Stimulated activated CD8-positive, alpha-beta memory T cell treated with anti-CD3 and anti-CD28 coated beads, Interleukin-15, amount 100 ng/mL, for 24 hours (primary cell): ENCODE measurements at places on chromosomes 13 and 19.

GRCh38 chr19:40907968-40908735 lies 26.1 kb upstream of the CYP2A7 start:
- peak; percentile 35 for DNase-seq

- no peak for DNase-seq
Observed at GRCh38 chr13:83311886-83312577, 570.2 kb downstream of the SLITRK1 start.

GRCh38 chr13:60169239-60170031 lies 5.7 kb upstream of the DIAPH3 start:
- DNase-seq = no peak

- DNase-seq = no peak
Observed at GRCh38 chr13:76830805-76831204, 55.4 kb downstream of the KCTD12 start.

GRCh38 chr13:66895780-66896179 lies 334.4 kb downstream of the PCDH9 start:
- no peak for DNase-seq

DNA sequence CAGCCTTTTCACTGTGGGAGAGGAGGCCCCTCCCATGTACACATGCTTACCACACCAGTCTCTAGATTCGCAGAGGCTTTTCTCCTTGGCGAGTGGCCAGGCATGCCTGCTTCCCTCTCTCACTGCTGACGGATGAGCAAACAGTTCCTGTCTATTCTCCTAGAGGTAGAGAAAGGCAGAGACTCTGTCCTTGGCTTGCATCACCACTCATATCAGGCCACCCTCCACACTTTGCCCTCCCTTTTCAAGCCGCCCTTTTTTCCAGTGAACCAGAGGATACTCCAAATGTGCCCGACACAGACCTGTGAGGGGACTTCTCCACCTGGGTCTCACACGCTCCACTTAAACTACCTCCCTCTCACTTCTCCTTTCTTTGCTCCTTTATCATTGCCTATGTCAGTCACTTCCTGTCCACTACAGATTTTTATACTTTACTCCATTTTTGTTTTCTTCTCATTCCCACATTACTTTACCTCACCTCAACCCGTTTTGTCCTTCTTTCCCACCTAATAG lies 284.6 kb downstream of the DNAJC15 start:
- no peak for DNase-seq

DNA sequence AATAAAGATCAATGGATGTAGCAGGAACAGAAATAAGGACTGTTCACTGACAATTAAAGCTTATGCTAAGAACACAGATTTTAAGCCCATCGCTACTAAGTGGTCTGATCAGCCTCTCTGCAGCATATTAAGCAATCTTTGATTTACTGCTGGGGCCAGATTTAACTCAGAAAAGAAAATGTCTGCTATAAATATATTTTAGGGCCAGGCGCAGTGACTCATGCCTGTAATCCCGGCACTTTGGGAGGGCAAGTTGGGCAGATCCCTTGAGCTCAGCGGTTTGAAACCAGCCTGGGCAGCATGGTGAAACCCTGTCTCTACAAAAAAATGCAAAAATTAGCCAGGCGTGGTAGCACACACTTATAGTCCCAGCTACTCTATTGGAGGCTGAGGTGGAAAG lies 43.0 kb downstream of the METTL21C start:
- DNase-seq = no peak

DNA sequence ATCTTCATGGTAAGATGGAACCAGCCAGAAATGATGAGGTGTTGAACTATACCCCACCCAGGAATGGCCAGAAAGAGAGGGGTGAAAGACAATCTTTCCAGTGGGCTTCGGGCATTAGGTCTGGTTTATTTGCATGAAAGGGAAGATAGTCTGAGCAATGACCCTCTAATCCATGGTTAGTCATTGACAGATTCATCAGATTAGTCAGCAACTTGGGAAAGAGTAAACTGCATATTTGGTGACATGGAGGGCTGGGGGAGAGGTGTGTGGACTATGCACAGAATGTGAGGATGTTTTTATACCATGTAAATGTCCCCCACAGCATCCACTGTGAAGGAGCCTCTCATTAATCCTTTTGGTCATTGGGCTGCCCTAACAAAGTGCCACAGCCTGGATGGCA lies 30.1 kb upstream of the USP12 start:
- DNase-seq = no peak

DNA sequence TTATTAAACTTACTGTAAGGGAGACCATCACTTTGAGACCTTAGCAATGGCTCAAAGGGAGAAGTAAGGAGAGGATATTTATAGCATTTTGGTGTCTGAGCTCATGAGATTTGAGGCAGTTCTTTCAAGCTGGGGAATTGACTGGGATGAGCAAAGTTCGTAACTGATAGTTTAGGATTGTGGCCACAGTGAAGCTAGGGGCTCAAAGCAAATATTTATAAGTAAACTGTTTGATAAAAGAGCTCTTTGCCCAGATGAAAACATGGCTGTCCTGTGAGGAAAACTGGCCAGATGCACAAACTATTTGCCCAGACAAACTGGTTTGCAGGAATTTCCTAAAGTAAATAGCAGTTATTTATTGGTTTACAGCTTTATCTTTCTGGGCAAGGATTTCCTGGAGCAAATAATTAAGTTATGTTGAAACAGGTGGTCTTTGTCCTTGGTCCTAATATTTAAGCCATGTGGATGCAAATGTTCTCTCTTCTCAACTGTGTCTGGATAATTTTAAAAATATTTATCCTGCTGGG lies 59.7 kb upstream of the TMTC4 start:
- no peak for DNase-seq

GRCh38 chr19:11018763-11019162 lies 57.9 kb downstream of the SMARCA4 start:
- no peak for DNase-seq

GRCh38 chr19:8648240-8648639 lies 17.8 kb downstream of the NFILZ start:
- no peak for DNase-seq

DNA sequence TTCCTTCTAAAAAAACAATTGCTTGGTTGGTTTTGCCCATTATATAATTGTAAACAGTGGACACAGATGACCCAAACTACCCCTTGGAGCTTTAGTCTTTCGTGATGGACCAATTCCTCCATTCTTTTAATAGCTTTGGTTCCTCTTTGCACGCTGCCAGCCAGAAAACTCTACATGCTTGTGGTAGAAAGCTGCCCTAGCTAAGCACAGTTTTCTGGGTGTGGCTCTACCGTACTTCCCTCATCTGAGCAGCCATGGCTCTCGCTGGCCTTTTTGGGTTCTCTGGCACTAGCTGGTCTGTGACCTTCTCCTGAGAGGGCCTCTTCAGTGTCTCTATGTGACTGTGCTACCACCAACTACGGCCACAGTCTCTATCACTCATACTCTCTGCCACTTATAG lies 29.9 kb upstream of the CEBPA start:
- DNase-seq = no peak
